ENCODE measurements at places on chromosomes 1 and 21.
A peak's percentile ranks its signal among the peaks of the same experiment; 100 is the strongest.

DNA sequence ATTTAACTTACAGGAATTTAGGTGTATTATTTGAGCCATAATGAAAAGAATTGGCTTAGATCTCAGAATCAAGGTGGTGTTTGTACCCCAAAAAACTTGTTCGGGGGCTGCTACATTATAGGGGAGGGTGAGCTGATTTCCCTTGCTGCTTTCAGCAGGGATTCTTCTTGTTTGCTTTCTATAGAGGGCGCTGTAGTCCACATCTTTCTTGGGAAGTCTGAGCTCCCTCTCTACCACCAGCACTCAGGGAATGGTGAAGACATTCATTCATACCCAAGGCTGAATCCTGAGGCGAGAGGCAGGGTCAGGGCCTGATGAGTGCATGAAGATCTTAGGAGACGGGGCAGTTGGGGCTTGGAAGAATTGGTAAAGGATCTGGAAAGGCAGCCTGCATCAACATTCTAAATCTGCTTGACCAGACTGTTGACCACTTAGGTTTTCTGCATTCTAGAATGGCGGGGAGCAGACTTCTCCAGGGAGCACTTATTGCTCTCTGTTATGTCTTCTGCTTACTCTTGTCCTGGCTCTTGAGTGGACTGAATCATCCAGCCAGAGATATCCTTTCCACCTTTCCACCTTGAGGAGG lies 18.9 kb downstream of the SPATA46 start:
- peak; percentile 64 for DNase-seq

DNA sequence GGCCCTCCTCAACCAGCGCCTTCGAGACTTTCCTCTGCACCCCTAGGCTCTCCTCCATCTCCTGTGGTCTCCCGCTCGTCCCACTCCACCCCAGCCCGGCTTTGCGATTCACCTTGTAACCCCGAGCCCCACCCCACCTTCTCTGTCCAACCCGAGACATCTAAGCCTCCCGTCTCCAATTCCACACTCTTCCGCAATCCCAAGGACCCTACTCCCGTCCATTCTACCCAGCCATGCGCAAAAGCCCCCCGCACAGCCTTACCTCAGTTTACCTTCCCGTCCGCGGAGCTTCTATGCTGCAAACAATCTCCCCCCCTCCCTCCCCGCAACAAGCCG lies 174 bp downstream of the SH3BP5L start:
- DNase-seq, result no peak

DNA sequence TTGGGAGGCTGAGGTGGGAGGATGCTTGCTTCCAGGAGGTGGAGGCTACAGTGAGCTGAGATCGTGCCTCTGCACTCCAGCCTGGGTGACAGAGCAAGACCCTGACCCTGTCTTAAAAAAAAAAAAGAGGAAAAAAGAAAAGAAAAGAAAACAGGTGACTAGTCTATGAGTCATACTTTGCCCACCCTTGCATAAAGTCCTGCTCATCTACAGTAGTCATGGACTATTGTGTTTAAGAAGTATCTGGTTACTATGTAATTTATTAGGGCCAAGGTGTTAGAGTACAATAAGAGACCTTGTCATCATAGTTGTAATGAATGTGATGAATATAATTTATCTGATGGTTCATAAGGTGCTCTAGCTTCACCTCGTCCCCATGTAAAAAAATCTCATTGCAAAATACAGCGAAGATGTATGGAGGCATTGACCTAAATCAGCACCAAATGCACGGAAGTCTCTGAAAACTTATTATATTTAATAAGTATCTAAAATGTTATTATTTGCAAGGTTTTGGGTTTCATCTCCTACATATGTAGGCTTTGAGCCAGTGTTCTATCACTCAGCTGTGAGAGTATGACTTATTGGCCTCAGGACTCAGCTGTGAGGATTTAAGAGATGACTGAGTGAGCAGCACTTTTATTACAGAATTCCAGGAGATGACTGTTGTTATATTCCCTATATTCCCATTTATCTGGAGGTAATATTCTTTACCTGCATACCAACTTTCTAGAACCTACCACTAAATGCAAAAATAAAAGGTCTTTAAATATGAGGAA lies 19.9 kb upstream of the KCNJ6 start:
- DNase-seq, result no peak

DNA sequence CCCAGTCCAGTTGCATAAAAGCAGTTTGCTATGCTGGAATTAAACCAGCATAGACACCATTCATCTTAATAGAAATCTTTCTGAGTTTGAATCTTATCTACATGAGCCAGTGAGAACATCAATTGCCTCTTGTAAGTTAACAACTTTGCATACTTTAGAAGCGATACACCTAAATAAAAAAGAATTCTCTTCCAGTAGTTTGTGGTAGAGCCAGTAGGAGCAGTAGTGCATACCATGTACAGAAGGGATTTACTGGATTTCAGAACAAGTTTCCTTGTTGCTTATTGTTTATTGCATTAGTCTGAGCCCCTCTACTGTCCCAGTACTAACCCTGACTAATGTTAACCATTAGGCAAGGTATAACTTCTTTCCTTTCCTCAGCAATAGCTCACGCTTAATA lies 313.1 kb downstream of the TGFB2 start:
- DNase-seq, result no peak

DNA sequence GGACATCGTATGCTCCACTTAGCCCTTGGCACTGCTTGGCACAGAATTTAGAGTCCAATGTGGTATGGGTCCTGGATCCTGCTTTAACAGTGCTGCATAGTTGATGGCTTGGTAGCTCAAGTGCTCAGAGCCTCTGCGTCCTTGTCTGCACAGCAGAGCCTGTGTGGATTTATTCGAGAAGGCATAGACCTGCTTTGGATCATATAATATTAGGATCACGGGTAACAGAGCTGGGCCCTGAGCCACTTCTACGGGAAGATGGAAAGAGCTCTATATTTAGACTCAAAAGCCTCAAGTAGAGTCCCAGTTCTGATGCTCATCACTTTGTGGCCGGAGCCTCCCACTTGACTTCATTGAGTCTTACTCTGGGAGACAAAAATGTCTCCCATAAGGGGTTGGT lies 164.4 kb upstream of the EDN2 start:
- DNase-seq, result no peak

DNA sequence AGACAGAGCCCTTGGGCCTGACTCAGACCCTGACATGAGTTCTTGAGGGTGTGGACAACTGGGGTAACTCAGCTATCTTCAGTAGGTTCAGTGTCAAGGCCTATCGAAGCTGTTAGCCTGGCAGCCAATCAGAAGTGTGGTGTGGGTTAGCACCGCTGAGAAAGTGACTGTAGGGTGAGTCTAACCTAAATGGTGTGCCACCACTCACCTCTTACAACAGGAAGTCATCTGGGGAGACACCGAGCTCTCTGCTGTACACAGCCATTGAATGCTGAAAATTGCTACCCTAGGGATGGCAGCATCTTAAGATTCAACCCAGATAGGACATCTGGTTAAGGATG lies 44.6 kb downstream of the RASSF5 start:
- no peak for DNase-seq

DNA sequence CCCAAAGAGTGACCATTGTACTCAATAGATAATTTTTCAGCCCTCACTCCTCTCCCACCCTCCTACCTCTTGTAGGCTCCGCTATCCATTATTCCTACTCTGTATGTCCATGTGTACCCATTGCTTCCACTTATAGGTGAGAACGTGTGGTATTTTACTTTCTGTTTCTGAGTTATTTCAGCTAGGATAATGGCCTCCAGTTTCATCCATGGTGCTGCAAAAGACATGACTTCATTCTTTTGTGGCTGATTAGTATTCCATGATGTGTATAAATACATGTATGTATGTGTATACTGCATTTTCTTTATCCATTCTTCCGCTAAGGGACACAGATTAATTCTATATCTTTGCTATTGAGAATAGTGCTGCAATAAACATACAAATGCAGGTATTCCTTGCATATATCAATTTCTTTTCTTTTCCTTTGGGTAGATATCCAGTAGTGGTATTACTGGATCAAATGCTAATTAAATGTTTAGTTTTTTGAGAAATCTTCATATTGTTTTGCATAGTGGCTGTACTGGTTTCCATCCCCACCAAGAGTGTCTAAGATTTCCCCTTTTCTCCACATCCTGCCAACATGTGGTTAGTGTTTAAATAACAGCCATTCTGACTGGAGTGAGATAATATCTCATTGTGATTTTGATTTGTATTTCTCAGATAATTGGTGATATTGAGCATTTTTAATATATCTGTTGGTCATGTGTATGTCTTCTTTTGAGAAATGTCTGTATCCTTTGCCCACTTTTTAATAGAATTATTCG lies 4.9 kb downstream of the LY9 start:
- DNase-seq, result no peak

DNA sequence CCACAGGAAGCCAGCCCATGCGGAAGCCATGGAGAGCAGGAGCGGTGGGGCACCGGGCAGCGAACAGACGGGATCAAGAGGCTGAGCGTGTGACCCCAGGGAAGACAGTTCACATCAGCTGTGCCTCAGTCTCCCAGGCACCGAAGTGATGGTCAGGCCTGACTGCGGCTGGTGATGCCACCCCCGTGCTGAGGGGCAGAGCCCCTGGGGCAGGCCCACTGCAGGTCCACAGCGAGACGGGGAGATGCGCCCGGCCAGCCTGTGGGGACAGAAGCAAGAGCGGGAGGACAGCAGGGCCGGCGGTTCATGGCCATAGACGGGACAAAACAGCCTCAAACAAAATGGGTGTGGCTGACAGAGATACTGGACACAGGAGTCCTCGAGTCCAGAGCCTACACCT lies 93.8 kb downstream of the RIPK4 start:
- no peak for DNase-seq

DNA sequence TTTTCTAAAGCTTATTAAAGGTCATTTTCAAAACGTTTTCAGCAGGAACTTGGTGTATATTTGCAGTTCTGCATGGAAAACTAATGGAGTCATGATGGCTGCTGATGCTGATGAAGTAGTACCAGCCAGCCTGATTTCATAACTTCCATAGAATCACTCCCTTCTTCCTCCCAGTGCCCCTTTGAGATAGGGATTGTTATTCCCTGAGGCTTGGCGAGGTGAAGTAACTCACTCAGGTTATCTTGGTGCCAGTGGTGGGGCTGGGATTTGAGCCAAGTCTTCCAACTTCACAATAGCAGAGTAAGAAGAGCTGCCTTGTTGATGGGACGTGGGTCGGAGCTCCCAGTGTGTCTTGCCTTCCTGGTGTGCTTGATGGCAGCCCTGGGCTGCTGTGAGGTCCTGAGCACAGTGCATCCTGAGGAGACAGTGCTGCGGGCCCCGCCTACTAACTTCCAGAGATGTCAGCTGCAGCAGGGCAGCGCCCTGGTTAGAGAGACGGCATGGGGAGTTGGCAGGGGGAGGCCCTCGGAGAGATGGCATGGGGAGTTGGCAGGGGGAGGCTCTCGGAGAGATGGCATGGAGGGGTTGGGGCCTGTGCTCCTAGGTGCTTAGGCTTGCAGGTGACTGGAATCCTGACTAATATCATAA lies 92.6 kb downstream of the PCBP3 start:
- no peak for DNase-seq

- DNase-seq, result no peak
Measured at GRCh38 chr1:231049121-231049979, 9.3 kb upstream of the FAM89A start.

GRCh38 chr1:86377341-86377740 lies 18.8 kb downstream of the ODF2L start:
- DNase-seq, result no peak

- DNase-seq, result no peak
Measured at GRCh38 chr1:219209578-219209977, 35.9 kb downstream of the LYPLAL1 start.

- DNase-seq, result no peak
Measured at GRCh38 chr1:70462611-70463010, 51.5 kb downstream of the CTH start.

- no peak for DNase-seq
Measured at GRCh38 chr21:25939396-25939761, 204.6 kb downstream of the GABPA start.

GRCh38 chr1:155080312-155081228 lies 1.9 kb downstream of the EFNA3 start:
- DNase-seq, result no peak

DNA sequence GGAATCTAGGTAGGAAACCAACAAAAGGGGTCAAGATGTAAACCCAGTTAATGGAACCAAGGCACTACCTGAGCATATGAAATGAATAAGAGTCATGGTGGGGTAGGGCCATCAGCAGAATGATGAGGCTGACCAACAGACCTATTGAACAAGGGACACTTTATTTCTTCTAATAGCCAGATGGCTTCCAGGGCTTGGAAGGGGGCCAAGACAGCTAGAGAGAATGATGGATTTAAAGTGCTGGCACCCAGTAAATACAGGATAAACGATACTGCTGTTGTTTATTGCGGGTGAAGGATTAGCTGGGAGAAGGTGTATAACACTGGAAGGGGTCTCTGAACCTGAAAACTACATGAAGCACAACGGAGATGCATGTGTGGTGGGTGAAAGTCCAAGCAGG lies 15.6 kb downstream of the DDAH1 start:
- DNase-seq, result no peak

GRCh38 chr1:179958359-179958758 lies 3.7 kb downstream of the CEP350 start:
- no peak for DNase-seq

DNA sequence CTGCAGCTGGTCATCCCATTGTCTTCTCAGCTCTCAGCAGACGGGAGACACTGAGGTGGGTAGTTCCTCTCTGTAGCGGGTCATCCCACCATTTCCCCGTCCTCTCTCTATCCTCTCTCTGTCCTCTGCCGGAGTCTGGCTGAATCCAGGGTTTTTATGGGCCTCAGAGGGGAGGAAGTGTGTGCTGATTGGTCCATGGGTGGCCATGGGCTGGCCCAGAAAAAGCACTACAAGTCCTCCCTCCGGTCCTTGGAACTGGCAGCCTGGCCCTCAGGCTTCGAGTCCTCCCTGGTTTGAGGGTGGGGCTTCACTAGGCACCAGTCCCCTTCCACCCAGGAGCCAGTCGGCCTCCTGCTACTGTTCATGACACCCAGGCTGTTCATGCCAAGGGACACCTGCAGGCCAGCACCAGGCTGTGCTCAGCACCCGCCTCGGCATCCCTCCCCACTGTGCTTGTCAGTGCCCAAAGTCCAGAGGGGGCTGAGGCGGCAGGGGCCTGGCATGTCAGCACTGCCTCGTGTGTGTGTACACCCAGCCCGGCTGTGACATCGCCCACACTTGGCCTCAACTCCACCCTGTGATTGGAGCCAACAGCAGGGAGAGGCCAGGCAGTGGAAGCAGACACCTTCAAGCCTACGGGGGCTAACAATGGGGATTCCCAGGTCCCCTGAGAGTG lies 23.0 kb upstream of the LRRC8C start:
- DNase-seq, result no peak

GRCh38 chr1:115547696-115548095 lies 94.1 kb upstream of the VANGL1 start:
- no peak for DNase-seq
